NCI-H1436 treated with DMSO at 0.1 percent for 48 hours (cell line): ENCODE measurements at places on chromosomes 11 and 22.
A peak's percentile ranks its signal among the peaks of the same experiment; 100 is the strongest.

DNA sequence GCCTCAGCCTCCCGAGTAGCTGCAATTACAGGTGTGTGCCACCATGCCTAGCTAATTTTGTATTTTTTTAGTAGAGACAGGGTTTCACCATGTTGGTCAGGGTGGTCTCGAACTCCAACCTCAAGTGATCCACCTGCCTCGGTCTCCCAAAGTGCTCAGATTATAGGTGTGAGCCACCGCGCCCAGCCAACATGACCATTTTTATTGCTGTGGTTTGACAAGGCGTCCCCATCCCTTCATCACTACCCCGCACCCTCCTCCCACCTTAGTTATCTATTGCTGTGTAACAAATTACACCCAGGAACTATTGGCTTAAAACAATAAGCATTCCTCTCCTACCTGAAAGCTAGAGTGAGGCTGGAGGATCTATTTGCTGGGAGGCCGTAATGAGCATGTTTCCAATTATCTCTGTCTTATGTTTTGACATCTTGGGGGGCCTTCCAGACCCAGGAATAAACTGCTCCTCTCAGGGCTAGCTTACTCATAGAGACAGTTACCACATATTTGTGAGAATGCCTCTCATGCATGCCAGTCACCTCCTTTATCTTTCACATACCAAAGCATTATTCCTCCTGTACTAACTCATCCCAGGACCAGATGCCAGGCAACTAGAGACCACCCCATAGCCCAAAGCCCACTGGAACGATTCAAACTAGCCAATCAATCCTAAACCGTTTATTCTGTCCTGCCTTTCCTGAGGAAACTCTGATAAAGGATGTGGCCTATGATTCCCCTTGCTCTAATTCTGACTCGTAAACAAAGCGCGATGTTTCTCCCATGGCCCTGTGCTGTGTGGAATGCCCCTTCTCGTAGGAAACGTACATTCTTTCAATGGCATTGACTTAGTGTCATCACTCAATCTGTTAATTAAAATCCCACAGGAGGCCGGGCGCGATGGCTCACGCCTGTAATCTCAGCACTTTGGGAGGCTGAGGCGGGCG lies 19.4 kb downstream of the SNU13 start:
- DNase-seq: no peak

DNA sequence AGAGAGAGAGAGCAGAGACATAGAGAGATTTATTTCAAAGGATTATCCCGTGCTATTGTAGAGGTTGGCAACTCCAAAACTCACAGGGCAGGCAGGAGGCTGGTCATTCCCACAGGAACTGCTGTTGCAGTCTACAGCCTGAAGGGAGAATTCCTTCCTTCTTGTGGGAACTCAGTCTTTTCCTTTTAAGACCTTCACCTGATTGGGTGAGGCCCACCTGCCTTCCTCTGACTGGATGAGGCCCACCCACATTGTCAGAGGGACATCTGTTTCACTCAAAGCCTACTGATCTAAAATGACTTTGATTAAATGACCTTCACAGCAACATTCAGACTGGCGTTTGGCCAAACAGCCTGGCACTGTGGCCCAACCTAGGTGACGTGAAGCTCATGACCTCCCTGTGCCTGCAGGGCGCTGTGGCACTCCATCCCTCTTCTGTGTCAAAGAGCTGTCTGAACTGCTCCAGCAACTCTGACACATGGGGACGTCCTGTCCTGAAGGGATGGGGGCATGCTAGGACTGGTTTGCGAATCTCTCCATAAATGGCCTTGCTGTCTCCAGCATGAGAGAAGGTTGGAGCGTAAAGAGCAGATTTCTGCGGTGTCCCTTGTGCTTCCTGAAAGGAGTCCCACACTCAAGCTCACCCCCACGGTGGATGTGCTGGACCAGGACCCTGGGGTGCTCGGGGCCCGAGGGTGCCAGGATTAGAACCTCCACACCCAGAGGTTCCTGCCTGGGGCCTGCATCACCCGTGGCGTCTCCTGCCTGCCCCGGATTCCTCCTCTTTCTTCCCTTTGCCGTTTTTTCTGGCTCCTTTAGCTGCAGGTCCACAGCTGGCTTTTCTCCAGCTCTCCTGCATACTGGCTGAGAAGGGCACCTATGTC lies 20.7 kb downstream of the KRTAP5-5 start:
- no peak for DNase-seq

DNA sequence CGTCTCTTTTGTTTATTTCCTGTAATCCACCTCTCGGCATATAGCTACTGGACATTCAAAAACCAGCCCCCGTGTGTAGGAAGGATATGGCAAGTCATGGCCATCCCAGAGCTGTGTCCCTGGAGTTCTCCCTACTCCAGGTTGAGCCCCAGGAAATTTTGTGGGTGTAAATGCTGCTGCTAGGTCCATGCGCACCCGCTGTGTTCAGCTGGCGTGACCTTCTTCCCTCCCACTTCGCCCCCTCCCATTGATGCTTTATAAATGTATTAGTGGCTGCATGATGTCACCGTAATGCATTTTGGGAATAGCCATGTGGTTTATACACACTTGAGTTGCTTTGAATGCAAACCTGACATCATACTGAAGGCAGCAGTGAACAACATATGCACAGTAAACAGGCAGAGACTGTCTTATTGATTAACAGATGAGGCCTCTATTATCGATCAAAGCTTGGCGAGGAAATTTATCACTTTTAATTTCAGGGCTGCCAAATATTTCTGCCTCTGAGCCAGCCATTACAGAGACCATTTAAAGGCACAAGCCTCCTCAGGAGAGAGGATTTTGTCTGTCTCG lies 113.6 kb upstream of the NNMT start:
- no peak for DNase-seq

DNA sequence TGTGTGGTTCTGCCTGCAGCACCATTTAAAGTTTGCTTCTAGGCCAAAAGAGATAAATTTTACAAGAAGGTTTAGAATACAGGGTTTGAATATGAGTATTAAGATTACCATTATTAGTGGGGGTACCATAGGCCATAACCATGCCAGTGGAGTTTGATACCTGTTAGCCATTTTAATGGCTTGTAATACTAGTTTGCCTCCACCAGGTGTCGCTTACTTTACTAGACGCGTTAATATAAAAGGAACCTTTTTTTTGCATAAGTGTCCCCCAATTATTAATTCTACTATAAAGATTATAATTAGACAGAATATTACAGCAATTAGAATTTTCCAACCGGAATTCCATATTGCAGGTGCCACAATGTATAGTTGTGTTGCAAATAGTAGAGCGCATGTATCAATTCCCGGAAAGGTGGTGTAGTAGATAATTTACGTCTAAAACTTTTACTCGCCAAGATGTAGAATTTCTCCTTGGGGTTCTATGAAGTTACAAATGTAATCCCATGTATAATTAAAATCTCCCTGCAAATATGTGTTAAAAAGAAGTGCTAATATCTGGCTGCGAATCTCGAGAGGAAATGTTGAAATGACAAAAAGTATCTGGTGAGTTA lies 16.1 kb downstream of the MS4A6E start:
- DNase-seq: no peak

DNA sequence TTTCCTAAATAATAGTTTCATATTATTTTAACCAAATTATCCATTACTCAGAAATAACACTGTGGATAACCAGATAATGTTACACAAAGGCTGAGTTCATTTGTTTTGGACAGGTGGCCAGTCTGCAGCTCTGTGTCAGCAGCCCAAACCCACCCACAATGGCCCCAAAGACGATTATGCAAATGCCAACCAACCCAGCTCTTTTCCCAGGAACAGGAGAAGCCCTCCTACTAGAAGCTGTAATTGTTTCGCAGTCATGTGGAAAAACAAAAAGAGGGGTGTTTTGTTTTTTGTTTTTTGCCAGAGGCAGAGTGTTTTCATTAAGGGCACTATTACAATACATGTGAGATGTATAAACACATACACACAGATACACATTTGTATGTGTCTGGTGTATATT lies 102.1 kb downstream of the FCHSD2 start:
- no peak for DNase-seq

- DNase-seq: peak; percentile 34
Measured at GRCh38 chr22:28594797-28595462, 84.7 kb downstream of the TTC28 start.

DNA sequence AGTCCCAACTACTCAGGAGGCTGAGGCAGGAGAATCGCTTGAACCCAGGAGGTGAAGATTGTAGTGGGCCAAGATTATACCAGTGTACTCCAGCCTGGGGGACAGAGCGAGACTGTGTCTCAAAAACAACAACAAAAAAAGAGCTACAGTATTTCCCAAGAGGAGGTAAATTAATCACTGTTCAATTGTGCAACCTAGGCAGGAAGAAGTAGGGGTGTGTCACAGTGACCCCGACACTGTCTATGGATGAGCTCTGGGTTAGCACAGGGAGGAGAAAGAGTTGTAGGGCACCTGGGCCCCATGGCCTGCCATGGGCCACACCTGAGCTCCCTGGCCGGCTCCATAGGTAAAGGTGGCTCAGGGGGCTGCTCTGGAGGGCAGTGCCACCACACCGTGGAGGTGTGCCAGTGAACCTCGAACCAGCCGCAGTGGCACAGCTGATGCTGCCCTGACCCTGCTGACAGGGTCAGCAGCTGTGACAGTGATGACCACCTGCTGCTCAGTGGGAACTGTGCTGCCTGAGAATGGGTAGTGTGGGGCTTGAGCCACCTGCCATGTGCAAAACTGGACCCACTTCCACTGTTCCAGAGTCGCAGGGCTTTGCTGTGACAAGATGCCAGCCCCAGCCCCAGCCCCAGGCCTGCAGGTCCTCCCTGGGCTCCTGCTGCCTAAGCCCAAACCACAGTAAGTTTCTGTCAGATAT lies 84.0 kb upstream of the PITPNB start:
- no peak for DNase-seq

- no peak for DNase-seq
Measured at GRCh38 chr11:126772267-126772666, 228.3 kb downstream of the KIRREL3 start.

DNA sequence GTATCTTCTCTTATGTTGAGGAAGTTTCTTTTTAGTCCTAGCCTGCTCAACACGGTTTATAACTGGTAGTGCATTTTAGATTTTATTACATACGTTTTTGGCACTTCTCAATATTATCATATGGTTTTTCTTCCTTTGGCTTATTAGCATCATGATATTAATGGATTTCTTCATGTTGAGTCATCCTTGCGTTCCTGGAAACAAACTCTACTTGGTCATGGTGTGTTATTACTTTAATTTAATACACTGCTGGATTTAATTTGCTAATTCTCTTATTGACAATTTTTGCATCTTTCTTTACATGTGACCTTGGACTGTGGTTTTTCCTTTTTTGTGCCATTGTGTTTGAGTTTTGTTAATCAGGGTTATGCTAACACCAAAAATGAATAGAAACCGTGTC lies 20.5 kb downstream of the IGF2 start:
- DNase-seq: no peak

GRCh38 chr11:14110629-14111028 lies 148.1 kb downstream of the SPON1 start:
- DNase-seq: no peak

DNA sequence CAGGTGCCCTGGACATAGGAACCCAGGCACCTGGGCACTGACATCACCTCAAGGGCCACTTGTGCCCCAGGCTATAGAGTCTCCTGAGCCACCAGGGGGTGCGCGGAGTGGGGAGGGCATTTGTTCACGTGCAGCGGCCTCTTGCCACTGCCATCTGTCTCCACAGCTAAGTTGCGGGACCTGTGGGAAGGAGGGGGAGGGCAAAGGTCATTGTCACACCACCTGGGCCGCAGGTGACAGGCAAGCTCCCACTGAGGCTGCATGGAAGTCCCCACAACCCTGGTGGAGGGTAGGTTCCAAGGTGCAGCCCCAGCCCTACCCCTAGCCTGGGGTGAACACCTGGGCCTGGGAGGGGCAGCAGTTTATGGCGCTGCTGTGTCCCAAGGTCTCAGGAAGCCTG lies 79.5 kb downstream of the PIWIL3 start:
- no peak for DNase-seq

GRCh38 chr11:82631722-82632630 lies 101.7 kb downstream of the FAM181B start:
- DNase-seq: no peak

DNA sequence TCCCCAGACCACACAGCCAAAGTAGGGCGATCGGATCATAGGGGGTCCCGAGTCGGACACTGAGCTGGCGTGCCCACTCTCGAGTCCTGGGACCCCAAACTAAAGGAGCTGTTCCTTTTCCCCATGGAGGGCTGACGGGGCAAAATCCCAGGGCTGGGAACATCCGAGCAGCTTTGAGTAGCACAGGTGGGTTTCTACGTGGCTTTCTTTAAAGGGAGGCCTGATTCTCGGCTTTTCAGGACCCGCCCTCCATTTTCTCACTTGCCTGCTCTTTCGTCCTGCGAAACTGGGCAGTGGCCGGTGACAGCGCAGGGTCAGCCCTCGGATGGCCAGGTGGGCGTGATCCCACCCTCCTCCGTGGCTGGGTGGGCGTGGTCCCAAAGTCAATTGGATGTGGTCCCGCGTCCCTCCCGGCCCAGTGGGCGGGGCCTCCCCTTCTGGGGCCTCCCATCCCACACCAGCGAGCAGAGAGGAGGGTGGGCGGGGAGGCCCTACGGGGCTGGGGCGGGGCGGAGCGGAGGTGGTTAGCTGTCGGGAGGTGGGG lies 17.5 kb upstream of the TXNRD2 start:
- no peak for DNase-seq

DNA sequence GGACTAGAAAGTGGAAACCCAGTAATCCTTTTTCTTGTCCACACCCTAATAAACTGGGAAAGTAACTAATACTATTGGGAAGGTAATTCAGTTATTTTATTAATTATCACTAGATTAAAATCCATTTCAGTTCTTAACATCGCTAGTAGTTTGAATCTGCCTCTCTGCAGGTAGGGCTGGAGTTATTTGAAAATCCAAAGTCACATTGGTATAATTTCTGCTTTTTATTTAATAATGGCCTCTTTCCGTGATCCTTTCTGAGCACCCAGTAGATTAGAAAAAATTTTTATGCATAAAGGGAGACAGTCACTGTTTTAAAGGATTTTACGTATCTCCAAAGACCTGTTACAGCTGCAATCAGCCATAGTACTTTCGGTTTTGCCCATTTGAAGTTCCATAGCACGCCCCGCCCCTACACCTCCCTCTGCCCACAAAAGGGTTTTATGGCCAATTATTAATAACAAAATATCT lies 605 bp upstream of the COPB1 start:
- DNase-seq: no peak

DNA sequence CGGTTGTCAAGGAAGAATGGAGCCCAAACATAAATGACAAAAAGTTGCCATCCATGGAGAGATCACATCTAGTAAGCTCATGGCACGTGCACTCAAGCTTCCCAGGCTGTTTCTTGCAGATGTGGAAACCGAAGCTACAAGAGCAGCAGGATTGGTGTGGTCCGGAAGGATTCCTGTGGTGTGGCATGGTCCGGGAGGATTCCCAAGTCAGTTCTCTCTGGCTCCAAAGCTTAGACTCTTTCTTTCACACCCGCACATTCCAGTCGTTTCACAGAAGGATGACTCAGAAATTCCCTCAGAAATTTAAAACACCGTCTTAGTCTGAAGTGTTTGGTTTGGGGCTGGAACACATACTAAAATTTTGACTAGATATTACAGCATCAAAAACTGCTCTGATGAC lies 78.0 kb upstream of the DRD2 start:
- DNase-seq: no peak

DNA sequence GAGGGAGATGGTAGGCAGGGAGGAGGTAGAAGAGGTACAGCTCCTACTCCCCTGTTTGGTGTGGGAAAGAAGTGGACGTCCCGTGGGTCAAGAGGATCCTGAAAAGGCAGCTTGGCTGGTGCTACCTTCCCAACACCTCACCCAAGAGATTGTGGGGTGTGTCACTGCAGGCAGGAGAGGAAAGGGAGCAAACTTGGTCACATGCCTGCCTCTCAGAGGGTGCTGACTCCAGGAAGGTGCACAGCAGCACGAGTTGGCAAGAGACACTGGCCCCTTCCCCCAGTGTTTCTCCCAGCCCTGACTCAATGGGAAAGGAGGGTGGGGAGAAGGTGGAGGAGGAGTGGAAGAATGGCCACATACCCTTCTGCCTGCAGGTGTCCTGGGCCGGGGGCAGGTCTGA lies 99.6 kb downstream of the CSNK2A3 start:
- no peak for DNase-seq
